ENCODE measurements at places on chromosomes 13 and 19.

DNA sequence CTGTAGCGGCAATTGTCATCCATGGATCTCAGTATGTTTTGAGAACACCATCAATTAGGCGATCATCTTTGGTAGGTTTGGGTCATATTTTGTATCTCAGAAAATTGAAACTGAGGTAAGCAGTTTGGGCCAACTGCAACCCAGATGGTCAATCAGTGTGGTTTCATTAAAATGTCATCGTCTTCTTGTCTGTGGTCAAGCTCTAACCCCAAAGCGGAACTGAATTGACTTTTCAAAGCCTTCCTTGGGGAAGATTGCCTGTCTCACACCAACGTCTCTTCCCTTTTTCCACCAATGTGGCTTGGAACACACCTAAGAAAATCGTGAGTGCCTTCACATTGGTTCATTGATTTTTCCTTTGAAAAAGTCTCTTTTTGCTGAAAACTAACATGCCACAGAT is 56.3 kb upstream of the UBAC2 start:
- no peak for DNase-seq

DNA sequence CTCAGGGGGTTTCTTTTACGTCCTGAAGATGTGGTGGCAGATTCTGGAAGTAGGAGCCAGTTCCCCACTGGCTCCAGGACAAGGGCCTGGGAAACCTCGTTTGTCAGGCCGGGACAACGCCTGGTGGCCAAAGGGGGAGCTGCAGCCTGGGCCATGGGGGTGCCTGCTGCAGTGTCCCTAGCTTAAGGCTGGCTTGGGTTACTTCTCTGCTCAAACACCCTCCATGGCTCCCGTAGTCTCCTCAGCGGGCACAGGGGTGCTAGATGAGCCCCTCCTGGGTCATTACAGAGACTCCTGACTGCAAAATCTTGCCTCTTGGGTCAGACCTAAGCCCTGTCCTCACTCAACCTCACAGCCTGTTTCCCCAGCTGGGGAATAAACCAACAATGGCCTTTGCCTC is 14.7 kb downstream of the CILP2 start:
- DNase-seq: no peak

GRCh38 chr13:97174638-97175037 is 47.5 kb upstream of the MBNL2 start:
- no peak for DNase-seq

GRCh38 chr13:97295283-97296182 is 73.4 kb downstream of the MBNL2 start:
- DNase-seq: no peak

DNA sequence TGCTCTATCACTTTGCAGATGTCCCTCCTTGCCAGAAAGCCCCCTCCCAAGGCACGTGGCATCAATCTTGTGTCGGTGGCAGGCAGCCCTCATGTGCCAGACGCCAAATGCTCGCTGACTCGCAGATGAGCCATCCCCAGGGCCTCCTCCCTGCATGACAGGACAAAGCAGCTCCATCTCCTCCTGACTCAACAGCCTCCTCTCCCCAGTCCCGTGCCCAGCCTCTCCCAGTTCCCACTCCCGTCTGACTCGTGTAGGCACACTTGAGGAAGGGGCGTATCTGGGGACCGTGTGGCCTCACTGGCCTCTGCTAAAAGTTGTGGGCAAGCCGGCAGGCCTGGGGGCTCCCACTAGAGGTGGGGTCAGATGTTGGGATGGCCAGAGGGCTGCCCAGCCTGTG is 133.6 kb downstream of the STK24 start:
- no peak for DNase-seq

DNA sequence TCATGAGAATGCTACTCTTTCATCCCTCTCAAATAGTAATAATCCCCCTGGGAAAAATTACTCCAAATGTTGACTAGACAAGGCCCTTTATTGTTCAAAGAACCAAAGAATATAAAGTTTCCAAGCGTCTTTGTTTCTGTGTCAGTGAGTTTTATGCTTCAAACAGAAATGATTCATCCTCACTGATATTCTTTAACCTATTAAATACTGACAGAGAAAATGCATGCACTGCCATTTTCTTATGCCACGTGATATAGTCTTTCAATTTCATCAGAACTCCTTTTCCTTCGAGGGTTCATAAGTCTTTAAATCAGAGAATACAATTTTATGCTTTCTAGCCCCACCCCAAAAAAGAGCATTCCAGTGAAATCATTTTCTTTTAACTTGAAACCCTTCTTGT is 211.6 kb downstream of the SHISA2 start:
- no peak for DNase-seq

GRCh38 chr13:90414691-90415596 is 932.5 kb upstream of the MIR17HG start:
- DNase-seq: no peak

- no peak for DNase-seq
Measured at GRCh38 chr13:27820524-27821482, 28.5 kb downstream of the GSX1 start.

GRCh38 chr19:32661318-32661717 is 13.7 kb downstream of the ANKRD27 start:
- no peak for DNase-seq

DNA sequence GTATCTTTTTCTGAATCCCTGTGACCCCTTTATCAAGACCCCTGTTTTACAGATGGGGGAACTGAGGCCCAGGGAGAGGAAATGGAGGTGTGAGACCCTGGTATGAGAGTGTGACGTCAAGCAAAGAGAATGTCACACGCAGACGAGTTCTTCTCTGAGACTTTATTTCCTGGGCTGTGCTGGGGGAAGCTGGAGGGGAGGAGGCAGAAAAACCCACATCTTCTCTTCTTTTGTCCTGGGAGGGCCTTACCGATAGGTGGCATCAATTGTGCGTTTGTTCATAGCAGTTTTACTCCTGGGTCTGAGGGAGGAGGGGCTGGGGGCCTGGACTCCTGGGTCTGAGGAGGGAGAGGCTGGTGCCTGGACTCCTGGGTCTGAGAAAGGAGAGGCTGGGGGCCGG is 4.9 kb upstream of the KLK15 start:
- no peak for DNase-seq

GRCh38 chr19:47545061-47545948 is 27.6 kb downstream of the ZNF541 start:
- DNase-seq: no peak

DNA sequence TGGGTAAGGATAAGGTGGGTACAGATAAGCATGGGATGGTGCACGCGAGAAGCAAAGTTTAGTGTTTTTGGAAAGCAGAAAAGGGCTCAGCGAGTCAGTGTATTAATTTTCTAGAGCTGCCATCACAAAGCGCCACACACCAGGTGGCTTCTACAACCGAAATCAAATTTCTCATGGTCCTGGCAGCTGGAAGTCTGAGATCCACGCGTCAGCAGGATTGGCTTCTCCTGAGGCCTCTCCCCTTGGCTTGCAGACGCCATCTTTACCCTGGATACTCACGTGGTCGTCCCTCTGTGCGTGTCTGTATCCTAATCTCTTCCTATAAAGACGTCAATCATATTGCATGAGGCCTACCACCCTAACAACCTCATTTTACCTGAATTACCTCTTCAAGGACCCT is 51.5 kb upstream of the USP29 start:
- DNase-seq: no peak

DNA sequence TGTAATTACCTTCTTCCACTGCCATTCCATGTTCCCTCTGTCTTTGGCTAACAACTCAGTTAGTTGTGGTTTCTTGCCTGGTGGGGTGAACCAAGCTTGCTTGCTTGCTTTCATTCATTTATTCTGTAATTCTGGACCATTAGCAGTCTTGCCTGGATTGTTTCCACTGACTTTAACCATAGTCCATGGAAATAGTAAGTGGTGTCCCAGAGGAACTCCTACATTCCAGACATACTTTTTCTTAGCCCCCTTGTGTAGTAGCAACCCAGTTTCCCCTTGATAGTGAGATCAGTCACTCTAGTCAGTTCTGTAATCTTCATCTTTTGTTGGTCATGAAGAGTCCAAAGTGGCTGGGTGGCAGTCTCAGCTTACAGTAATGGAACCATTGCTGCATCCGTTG is 23.2 kb downstream of the PDS5B start:
- DNase-seq: no peak
